HCT116 (cell line): ENCODE measurements at places on chromosomes 4 and X.

GRCh38 chr4:40745285-40745984 is 4.3 kb upstream of the NSUN7 start:
- no peak for DNase-seq

DNA sequence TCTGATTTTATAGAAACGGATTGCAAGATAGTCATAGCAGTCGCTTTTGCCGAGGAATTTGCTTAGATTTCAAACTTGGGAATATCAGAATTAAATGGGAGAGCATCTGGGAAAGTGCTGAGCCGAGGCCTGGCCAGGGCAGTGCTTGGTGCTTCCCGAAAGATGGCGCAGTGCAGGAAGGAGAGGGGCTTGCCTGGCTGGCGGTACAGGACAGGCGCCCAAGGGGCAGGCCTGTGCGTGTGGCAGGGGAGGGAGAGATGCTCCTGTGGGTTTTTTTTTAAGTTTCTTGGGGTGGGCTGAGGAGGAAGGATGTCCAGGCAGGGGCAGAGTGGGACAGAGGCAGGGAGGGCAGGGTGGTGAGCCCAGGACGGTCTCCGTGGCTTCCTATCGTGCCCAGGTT is 241.1 kb downstream of the AFAP1 start:
- DNase-seq = no peak

GRCh38 chr4:18880871-18881270 is 859.3 kb upstream of the LCORL start:
- no peak for DNase-seq

- DNase-seq = no peak
Measured at GRCh38 chrX:79444694-79445210, 77.6 kb upstream of the ITM2A start.

DNA sequence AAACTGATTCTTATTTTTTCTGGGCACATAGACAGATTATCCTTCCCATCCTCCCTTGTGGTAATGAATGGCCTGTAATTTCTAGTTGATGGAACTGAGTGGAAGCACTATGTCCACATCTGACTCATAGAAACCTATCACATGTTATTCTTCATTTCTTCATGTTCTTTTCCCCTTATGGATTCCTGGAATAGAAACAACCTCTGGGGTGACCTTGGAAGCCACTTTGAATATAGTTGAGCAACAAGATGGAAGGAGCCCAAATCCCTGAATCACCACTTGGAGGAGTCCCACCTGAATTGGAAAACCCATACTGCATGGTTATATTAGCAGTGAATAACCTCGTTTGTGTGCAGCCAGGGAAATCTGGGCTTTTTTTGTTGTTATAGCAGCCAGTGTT is 137.8 kb downstream of the MID1IP1 start:
- no peak for DNase-seq

- DNase-seq = no peak
Measured at GRCh38 chrX:65926095-65927019, 113.5 kb downstream of the VSIG4 start.

DNA sequence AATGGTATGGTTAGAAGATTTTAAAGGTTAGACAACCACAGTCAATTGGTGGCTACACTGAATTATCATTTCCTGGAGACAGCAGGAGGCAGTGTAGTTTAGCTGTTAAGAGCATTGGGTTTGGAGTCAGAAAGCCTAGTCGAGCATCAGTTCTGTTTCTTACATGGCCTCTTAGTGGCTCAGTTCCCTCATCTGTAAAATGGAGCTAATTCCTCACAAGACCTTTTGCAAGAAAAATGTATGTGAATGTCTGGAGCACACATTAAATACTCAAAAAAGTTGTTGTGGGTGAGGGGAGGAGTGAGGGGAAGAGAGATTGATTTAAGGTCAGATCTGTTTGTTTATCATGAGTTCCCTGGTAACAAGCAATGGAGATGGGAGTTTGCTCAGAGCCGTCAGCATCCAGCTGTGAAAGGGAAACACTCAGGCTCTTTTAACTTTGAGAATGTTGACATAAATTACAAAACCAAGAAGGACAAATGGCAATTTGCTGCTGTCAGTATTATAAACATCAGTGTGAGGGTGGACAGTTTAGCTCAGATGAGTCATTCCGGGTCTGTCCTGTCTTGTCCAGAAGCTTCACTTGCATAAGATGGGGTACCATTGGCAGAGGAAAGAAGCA is 98.2 kb upstream of the PGRMC2 start:
- no peak for DNase-seq

GRCh38 chrX:54452920-54453319 is 12.7 kb downstream of the TSR2 start:
- DNase-seq = no peak

GRCh38 chrX:20378233-20378920 is 111.7 kb upstream of the RPS6KA3 start:
- DNase-seq = no peak

- DNase-seq = no peak
Measured at GRCh38 chr4:104915864-104916263, 230.8 kb upstream of the TET2 start.
